SK-MEL-5 (cell line): ENCODE measurements at places on chromosomes 6 and 20. TPM values are rescaled to one million over a fixed set of nuclear protein-coding genes. Genes with fewer than 3 reads are reported as not detected.

DNA sequence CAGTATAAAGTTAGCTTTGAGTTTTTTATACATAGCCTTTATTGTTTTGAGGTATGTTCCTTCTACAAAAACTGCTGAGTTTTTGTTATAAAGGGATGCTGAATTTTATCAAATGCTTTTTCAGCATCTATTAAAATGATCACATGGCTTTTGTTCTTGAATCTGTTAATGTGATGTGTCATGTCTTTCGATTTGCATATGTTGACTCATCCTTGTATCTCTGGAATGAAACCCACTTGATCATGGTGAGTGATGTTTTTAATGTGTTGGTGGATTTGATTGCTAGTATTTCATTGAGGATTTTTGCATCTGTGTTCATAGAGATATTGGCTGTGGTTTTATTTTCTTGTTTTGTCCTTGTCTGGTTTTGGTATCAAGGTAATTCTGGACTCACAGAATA, 24.7 kb upstream of the BLCAP start:
- peak; percentile 27 for DNase-seq

DNA sequence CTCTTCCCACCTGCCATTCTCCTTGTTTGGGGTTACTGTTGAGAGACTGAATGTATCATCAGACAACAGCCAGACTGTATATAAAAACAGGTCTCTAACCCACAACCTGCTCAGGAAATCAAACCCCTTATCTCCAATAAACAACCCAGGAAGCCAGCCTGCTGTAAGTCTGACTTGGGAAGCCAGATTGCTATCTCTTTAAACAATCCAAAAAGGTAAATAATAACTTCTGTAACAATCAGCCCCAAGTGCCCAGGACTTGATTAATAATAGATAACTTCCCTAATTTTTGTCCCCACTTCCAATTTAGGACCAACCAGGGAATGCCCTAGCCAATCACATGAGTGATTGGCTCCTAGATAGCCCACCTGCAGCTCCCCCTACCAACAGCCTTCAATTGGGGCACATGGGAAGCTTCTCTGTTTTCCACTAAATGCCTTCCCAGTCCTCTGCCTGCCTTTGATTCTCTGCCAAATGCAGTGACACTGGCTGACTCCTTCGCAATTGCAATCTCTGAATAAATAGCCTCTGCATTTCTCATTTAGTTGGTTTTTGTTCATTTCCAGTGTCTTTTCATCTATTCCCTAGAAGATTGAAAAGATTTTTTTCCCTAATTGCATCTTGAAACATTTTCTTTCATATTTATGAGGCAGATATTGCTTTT, 117.1 kb upstream of the TAB2 start:
- DNase-seq, result no peak

DNA sequence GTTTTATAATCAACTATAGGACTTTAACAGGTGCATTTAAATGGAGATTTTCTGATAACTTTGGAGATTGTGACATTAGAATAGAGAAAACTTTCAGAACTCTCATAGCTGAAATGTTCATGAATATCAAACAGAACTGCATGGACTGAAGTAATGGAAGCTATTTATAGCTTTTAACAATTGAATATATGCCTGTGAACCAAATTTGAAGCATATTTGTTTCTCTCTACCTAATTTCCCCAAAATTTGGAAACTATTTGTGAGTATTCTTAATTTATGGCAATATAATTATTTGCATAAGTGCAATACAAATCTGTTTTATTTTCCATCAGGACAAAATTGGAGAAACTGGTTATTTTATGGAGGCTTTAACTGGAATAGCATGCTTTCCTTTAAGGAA, 96.6 kb downstream of the PLG start:
- no peak for DNase-seq

DNA sequence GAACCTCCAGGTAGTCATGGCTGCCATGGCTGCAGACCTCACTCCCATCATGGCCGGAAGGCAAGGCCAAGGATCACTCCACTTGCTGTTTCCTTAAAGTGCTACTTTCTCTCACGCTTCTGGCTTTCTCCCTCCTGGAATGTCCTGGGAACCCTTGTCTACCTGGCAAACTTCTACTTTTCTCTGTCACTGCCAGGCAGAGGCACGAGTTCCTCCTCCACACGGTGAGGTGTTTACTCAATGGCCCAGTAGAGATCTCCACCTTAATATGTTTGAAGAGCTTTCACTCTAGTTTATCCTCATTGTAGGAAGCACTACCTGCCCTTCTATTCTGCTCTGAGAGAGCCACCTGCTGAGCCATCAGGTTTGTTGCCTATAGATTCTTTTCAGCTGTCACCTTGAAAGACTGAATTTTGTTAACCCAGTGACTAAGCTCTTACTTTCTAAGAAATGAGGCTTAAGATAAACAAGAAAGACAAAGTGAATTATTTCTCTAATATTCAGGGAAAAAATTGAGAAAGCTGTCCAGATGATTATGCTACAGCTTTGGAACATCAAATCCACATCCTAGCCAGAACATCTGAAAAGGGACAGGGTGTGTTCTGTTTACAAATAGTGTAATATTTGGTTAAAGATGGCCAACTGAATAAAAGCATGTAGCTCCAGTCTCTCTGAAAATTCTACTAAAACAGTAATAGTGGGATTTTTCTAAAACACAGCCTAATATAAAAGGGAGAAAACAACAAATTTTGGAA, 54.9 kb downstream of the PLAGL1 start:
- no peak for DNase-seq

GRCh38 chr20:48897305-48898010, 24.1 kb upstream of the ARFGEF2 start:
- peak; percentile 40 for DNase-seq

DNA sequence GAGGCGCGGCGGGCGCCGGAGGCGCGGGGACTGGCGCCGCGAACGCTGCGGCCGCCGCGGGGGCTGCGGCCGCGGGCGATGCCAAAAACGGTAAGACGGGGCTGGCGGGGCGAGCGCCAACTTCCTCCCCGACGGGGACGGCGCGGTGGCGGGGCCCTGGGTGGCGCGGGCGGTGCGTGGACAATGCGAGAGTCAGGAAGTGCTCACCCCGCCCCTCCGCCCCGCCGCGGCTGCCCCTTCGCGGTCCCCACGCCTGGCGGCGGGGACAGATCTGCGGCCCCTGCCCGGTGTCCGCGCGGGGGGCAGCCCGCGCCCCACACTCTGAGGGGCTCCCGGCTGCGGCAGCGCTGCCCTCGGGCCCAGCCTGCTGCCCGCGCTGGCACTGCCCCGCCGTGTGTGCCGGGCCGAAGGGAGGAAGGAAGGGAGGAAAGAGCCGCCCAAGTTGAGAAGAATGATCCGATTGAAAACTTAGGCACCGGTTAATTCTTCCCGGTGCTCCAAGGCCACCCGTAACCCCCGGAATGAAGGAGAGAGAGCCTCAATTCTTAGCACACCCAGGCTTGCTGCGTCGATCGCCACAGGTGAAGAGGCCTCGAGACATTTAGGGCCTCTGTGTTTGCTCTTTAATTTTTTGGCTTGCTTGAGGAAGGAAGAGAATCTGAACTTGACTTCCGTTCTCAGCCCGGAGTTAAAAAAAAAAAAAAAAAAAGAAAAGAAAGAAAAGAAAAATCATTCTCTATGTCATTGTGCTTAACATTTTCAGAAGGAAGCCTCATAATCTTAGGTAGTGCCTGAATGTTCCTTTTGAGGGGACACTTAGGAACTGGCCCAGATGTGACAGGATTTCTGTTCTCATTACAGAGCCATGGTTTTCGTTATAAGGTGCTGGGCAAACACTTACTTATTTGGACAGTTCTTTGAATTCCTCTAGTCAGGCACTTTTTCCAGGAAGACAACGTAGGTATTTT, 982 bp downstream of the HECA start:
- DNase-seq, result peak; percentile 17

GRCh38 chr6:13260101-13260598, 68.2 kb downstream of the TBC1D7 start:
- no peak for DNase-seq

- no peak for DNase-seq
These were observed 20.2 kb downstream of the COL11A2 start for GRCh38 chr6:33171880-33172687.

GRCh38 chr20:57476084-57476526, 48.8 kb downstream of the CTCFL start:
- no peak for DNase-seq

DNA sequence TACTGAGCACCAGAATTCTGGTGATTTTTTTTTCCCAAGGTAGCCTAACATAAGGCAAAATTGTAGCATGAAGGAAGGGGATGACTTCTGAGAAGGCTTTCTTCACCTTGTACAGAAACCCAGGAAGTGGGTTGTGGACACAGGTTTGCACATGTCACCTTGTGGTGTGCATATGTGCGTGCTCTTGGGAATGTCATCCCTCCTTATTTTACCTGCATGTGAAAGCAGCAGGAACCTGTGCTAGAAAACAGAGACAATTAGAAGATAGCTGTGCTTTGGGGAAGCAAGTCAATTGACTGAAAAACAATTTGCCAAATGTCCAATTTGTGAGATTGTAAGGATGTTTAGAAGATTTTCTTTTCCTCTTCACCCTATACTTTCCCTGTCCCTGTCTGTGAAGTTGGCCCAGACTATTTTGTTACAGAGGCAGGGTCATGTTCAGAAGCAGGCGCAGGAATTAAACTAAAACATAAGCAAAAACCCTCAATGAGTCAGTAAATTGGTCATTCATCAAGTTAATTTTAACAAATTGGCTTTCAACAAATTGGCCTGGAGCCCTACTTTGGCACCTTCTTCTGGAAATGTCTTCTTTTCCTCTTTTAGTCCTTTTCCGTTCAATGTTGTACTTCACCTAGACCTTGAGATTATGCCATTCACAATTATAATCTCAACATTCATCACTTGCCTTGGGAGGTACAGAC, 261.2 kb downstream of the ADGB start:
- DNase-seq, result no peak

DNA sequence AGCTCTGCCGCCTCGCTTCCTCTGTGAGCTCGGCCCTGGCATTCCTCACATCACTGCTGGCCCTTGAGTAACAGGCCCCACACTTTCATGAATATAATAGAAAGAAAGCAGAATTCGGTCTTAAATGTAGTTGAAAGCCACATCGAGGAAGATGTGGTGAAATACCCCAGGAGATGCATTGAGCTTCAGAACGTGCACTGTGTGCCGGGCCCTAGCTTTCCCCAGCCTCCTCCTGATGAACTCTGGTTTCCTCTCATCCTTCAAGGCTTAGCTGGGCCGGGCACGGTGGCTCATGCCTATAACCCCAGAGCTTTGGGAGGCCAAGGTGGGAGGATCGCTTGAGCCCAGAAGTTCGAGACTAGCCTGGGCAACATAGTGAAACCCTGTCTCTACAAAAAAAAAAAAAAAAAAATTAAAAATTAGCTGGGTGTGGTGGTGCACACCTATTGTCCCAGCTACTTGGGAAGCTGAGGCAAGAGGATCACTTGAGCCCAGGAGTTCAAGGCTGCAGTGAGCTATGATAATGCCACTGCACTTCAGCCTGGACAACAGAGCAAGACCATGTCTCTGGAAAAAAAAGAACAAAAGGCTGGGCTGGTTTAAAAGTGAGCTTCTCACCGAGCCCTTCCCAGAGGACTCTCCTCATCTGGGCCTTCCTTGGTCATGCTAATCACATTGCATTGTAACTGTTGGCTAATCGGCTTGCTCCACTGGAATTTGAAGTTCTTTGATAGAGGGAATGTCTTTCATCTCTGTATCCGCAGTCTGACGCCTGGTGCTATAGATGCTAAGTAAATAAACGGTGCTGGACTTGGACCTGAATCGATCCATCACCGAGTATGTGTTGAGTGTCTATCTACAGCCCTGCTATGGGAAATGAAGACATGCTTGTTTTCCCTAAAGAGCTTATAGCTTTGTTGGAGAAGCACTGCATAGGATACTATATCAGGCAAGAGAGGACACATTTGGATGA, 43.8 kb upstream of the FOXQ1 start:
- DNase-seq, result no peak

DNA sequence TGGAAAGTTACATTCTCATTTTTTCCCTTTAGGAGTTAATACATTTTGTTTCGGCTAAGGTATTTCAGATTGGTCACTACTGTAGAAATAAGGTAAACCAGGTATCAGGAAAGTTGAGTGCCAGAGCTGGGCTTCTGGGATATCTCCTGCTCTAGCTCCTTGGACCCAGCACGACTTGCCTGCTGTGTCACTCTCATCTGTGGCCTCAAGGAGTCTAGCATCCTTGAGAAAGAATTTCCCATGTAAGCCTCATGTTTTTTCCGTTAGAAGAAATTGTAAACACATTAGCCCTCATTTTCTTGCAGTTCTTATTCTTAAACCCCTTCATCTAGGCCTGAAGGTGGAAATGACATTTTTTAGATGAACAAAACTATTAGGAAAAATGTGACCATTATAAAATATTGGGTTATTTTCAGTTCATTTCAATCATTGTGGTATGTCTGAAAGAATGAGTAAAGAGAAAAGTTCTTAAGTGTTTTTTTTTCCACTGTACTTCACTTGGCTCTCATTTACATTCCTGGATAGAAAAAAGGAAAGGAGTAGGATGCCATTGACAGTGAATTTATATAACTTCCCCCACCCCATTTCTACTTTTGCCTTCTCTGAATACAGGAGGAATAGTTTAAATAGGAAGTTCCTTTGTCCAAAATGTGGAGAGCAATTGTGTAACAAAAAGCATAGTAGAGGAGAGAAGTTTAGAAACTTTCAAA, 46.7 kb downstream of the CD2AP start:
- DNase-seq, result no peak

DNA sequence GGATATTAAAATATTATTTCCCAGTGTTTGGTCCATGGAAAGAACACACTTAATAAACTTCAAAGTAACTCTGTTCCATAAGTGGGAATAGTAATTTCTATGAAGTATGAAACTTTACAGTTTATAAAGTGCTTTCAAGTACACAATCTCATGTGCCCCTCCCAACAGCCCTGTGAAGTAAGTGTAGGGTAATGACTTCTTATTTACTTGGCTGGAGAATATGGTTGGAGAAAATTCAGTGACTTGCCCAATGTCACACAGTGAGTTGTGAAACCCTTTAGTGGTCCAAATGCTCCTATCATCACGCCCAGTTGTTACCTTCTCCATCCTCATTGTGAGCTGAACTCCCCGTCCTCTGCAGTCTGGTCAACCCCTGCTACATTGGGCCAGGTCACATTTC, 141.2 kb downstream of the PDE7B start:
- DNase-seq, result no peak

- no peak for DNase-seq
These were observed 848.1 kb upstream of the EYS start for GRCh38 chr6:66555082-66555481.

GRCh38 chr6:34916348-34916967, 27.4 kb downstream of the ANKS1A start:
- DNase-seq, result no peak

Gene GPLD1
- 0.55 and 1.1 TPM in 2 replicates for total RNA-seq

Gene LRP11
- total RNA-seq, result 25.5 and 27.3 TPM in 2 replicates

Gene ENPP4
- 1.4 and 2.1 TPM in 2 replicates for total RNA-seq

Gene DEFB132
- total RNA-seq, result not detected in 2 replicates

Gene TMEM244
- total RNA-seq, result not detected in 2 replicates

Gene PRPH2
- not detected in 2 replicates for total RNA-seq
